ENCODE measurements at places on chromosomes 12 and 14.

DNA sequence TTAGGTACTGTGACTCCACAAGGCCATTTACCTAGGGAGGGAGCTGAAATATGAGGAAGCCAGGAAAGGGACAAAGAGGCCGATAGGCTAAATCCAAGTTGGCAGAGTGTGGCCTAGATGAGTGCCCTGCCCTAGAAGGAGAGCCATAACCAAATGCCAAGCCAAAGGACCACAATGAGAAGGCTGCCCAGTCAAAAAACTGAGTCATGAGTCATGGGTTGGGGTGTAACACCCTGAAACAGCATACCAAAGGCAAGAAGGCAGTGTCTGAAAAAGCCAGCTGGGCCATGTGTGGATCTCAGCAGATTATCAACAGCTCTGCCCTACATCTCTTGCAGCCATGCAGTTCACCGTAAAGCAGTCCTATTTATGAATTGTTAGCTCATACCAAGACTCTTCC, 171.7 kb downstream of the PHLDA1 start:
- DNase-seq: no peak

GRCh38 chr14:68979021-68979721, at the start of gene ACTN1:
ACTN1 (minus strand) TSS chr14:68979302; CDS start chr14:68979056, 246 bp downstream.
- DNase-seq: peak; percentile 56

DNA sequence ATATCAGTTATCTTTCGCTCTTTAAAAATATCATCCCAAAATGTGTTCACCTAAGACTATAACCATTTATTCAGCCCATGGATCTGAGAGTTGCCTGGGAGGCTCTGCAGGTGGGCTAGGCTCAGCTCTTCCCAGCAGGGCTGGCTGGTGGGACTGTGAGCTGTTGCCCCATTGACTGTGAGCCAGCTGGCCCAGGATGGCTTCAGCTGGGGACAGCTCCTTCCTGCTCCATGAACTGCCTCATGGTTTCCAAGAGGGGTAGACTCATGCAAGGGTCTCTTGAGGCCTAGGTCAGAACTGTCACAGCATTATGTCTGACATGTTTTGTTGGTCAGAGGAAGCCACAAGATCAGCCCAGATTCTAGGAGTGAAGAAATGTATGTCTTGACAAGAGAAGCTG, 114.1 kb upstream of the E2F7 start:
- no peak for DNase-seq

- no peak for DNase-seq
Observed at GRCh38 chr14:69190191-69190590, 1.1 kb upstream of the EXD2 start.

DNA sequence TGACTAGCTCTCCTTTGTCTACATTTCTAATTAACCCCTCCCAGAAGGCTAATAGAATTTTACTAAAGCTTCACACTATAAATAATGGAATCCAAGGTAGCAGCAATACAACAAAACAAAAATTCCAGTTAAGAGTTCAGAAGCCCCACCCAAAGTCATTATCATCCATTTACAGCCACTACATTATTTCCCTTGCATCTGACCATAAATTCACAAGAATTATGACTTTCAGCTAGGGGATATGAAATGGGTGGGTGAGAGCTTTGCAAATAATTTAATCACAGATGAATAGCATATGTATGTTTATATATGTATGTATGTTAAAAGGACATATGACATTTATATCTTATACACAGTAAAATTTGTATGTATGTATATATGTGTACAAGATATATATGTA, 65.3 kb upstream of the PTGDR start:
- DNase-seq: no peak

DNA sequence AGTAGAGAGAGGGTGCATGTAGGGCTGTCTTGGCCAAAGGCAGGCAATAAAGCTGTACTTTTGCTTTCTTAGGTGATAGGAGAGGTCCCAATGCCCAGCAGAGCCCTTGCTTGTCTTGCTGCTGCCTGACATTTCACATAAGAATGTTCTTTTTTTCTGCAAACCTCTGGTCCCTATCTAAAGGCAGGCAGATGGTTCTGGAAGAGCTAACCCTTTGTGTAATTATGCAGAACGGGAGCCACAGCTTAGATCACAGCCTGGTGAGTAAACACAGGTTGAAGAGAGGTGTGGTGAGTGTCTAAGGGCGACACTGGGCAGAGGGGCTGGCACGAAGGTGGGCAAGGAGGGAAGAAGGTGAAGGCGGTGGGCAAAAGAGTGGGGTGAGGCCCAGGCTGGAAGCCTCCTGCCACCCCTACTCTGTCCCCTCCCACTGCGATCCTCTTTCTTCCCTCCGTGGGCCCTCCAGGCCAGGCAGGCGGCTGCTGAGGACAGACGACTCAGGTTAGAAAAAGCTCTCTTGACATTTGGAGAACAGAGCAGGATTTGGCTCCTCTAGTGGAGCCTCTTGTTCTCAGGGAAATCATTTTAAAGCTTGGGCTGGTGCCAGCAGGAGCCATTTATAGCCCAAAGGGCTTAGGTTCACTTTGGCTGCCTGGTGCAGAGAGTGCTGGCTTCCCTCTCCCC, 42.8 kb downstream of the PRMT8 start:
- DNase-seq: no peak

DNA sequence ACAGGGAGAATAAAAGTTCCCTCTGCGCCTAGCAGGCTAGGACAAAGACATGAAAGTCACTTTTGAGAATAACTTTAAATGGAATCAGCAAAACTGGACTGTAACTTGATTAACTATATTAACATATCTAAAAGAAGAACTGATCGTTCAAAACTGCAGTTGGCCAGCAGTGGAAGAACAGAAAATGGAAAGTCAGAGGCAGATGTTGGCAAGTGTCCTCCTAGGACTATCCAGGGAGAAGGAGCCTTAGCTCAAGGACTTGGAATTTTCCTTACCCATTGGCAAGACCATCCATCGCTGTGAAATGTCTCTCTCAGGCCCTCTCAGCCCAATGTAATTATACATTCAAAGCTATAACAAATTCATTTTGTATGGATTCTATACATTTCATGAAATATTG, 419.7 kb downstream of the ATP23 start:
- DNase-seq: no peak
